ENCODE measurements at places on chromosomes 6 and 20. TPM values are rescaled to one million over a fixed set of nuclear protein-coding genes. Genes with fewer than 3 reads are reported as not detected.
A peak's percentile ranks its signal among the peaks of the same experiment; 100 is the strongest.

The TFAP2C gene
- total RNA-seq: not detected

The ZNF831 gene
- total RNA-seq: 42.0 TPM

The TASP1 gene
- 16.3 TPM for total RNA-seq

The TMEM63B gene
- 30.8 TPM for total RNA-seq

DNA sequence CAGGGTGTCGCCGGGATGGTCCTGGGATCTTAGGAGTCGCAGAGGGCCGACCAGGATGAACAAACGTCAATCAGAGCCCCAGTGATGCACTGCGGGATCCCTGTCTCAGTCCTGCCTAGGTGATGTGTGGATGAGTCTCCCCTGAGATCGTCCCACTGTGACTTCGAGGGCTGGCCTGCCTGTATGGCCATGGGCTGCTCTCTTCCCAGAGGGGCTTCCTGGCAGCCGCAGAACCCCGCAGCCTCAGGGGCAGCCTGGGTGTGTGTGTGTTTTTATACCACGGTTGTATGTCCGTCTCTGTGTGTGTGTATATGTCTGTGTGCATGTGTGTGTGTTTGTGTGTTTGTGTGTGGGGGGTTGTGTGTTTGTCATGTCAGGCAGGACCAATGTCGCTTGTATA lies 111.6 kb downstream of the MYLK4 start:
- no peak for DNase-seq

DNA sequence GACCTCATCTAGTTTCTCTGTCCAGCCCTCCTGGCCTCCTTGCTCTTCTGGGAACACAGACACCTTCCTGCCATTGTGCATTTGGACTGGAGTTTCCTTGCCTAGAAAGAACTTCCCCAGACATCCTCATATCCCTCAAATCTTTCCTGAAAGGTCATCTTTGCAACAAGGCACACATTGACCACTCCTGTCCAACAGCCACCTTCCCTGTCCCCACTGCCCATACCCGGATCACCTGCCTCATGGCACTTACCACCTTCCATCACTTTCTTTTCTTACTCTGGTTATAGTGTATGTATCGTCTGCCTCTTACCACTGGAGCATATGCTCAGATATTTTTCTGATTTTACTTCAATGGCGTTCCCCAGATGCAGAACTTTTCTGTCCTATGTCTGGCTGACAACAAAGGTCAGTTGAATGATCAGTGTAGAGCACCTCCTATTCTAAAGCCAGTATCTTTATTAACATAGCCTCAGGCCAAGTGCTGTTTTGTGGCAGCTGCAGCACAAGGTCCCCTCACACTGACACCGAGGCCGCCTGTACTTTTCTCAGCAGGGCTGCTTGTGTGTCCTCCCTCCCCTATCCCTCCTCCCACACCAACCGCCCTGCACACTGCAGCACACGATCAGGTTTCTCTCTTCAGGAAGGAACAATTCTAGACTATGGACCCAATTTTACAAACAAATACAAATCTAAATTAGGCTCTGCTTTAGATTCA lies 4.1 kb downstream of the HLA-C start:
- no peak for DNase-seq

DNA sequence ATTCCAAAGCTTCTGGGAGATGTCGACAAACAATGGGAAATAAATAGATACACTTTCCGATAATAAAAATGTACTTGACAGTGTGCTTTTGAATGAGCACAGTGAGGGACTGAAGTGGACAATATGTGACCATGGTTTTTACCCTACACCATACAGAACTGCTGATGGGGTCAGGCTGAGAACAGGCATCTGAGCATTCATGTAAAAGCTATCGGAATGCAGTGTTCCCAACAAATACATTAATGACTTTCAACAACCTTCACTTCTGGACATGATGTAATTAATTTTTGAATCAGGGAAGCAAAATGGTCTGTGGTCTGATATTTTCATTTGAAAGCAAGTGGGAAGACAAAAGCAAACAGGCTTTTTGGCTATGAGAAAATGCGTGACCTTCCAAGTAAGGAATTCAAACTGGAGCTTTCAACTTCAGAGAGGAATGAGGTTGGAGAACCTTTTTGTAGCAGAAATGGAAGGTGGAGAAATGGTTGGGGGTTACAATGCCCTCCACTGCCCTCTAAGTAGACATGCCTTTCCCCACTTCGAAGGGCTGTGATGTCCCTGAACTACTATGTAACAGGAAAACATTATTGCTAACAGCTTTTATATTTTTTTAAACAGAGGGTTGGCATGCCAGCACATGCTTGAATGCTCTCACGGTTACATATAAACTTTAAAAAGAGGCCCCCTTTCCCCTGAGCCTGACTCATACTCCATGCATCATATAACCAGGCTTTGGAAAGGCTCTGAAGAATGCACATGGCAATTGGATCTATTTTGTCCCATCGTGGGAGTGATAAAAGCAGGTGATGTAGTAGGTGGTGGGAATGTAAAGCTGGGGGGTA lies 203.5 kb upstream of the CITED2 start:
- DNase-seq: no peak

DNA sequence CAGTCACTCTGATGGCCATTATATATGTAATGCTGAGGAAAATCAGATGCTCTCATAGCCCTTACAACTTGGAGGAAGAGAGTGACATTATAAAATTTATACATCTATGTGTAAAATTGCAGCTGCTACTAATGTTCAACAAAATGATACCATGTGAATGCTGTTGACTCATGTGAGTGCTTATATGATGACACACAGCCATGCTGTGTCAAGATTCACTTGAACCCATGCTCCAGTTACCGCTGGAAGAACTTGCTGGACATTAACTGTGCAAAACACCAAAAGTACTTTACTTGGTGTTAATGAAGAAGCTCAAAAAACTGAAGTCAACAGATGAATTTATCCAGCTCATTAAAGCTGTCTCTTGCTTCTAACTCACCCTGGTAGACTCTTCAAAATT lies 318.9 kb upstream of the PLCB4 start:
- DNase-seq: no peak

The PRSS35 gene
- not detected for total RNA-seq

The JAG1 gene
- 8.7 TPM for total RNA-seq

GRCh38 chr20:19976595-19977372 lies 40.4 kb upstream of the NAA20 start:
- DNase-seq: no peak

- DNase-seq: no peak
Observed at GRCh38 chr6:21228876-21229460, 364.6 kb upstream of the SOX4 start.

The TOX2 gene
- total RNA-seq: 1.2 TPM

DNA sequence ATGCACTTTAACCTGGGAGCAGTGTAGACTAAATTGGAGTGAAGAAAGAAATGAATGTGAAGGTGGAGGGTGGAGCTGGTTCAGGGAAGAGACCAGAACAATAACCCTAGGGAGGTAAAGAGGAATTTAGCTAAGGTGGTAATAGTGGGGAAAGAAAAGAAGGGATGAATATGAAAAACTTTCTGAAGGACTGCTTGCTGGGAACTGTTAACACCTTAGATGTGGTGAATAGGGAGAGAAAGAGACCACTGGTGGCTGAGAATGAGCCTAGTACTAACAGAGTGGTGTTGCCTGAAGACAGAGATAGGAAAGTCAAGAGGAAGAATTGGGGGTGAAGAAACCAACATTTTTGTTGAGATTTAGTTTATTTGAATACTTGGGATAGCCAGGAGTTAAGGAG lies 78.4 kb upstream of the HS3ST5 start:
- no peak for DNase-seq

DNA sequence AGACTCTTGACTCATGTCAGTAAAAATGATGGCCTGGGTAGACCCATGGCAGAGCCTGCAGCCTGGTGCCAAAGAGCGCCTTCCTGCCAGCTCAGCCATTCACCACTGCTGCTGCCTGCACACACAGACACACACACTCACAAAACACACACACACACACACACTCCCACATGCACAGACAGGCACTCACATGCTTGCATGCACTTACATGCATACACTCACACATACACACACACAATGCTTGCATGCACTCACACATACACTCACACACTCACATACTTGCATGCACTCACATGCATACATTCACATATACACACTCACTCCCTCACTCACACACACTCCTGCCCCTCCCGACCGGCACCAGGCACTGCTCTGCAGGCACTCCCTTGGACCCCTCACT lies 18.0 kb upstream of the SYNDIG1 start:
- no peak for DNase-seq

DNA sequence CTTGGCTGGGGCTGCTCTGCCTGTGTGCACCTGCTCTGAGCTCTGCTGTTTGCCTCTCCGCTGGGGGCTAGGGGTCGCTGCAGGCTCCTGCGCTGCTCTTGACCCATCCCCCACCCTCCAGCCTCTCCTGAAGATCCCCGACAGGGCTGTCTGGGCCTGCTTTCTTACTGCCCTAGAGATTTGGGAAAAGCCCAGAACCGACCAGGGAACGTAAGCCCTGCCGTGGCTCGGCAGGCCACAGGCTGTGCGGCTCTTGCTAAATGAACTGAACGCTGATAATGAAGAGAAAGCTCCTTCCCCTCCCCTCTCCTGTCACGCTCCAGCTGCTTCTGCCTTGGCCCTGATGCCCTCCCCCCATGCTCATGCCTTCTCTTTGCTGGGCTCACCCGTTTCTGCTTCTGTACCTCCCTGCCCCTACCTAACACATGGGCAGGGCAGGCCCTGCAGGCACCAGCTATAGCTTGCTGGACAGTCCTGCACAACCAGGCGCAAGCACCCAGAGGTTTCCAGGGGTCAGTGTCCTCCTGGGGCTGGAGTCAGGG lies 32.0 kb upstream of the PCMTD2 start:
- DNase-seq: no peak

DNA sequence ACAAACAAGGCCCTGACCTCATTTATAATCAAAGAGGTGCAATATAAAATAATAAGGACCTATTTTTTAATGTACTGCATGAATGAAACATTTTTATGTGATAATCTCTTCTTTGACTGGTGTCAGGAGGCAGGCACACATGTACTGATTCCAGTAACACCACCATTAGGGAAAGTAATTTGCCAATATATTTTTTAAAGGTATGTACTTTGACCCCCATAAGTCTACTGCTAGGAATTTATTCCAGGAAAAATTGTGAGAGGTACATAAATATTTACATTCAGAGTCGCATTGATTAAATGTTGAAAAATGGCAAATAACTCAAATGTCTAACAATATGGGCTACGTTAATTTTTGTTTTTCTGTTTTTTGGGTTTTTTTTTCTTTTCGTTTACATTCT lies 325.4 kb upstream of the PRDM1 start:
- no peak for DNase-seq

GRCh38 chr6:36979347-36979742 lies 6.7 kb downstream of the MTCH1 start:
- DNase-seq: peak; percentile 68

GRCh38 chr6:126550323-126550722 lies 210.4 kb downstream of the CENPW start:
- DNase-seq: no peak

DNA sequence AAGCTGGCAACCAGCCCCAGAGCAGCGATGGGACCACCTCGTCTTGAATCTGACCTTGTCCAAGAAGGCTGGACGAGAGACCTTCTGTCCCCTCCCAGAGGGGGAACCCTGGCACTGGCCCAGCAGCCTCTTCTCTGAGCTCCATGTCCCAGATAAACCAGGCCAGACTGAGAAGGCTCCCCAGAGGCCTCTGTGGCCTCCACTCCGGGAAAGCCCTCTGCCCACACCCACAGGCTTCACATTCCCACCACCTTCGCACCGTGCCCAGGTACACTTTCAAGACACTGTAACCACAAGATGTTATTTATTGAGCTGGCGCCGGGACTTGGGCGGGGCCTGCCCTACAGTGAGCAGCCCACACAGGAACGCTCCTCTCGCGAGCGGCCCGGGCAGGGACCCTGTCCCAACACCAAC lies 33.2 kb downstream of the ADA start:
- no peak for DNase-seq

DNA sequence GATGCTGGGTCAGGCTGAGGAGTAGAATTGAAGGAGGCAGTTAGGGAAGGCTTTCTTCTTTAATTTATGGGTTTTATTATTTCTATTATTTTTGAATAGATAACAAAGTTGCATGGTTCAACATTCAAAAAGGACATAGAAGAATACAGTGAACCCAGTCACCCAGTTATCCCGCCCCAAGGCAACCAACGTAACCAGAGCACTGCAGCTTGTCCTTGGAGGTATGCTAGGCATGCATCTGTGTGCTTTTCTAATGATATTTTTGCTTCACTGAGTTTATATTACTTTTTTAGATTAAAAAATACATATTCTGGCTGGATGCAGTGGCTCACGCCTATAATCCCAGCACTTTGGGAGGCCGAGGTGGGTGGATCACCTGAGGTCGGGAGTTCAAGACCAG lies 47.4 kb upstream of the DSN1 start:
- DNase-seq: no peak

DNA sequence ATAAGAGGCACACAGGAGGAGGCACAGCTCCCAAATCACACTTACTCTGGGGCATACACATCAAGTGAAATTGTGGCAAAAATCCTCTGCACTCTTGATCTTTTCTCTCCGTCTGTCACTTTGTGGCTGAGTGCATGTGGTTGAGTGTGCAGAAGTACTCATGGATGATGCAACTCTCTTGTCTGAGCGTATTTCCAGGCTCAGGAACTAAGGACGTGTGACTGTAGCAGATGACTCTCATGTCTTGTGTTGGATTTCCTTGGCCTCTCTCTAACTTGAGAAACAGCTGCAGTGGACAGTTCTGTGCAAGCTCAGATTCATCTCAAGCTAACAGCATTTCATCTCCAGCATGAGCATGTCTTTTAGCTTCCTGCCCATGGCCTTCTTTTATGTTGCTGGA lies 245.4 kb upstream of the FLRT3 start:
- DNase-seq: no peak

DNA sequence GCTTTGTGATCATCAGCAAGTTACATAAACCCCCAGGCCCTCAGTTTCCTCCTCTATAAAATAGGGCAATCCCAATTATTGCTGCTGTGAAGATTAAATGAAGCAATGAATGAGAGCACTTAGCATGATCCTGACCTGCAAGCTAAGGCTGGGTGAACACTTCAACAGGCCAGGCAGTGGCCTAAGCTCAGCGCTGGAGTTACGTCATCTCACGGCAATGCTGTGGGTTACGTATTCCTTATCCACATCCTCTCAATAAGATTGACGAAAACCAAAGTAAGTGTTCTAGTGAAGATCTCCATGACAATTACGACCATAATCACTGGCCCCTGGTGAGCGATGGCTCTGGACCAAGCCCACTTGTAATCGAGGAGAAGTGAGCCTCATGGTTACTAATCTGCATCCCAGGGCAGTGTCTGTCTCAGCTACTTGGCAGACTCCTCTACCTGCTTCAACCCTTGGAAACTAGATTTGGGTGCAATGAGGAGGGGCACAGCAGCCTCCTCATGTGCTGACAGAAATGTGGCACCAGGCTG lies 274.1 kb upstream of the ARID1B start:
- no peak for DNase-seq

The UBE2C gene
- 0.54 TPM for total RNA-seq

DNA sequence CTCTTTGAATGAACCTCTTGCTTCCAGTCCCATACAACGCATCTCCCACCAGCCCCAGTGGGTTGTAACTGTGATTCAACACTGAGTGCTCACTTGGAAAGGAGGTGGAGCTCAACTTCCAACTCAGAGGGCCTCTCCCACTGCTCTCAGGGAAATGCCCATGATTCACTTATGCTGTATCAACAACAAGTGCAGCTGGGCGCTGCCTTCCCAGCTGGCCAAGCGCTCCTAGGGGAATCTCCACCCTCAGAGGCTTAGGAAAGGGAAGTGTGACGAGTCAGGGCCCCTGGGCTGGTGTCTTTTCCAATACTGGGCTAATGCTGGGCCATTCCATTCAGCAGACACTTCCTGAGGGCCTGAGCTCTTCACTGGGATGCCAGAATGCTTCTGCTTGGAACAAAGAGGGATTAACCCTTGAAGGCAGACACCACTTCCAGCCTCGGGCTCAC lies 8.1 kb upstream of the OCSTAMP start:
- no peak for DNase-seq
